ENCODE measurements at places on chromosomes 13 and 19. TPM values are rescaled to one million over a fixed set of nuclear protein-coding genes. Genes with fewer than 3 reads are reported as not detected.

OR10H1 gene
- not detected for total RNA-seq

ELSPBP1 gene
- total RNA-seq = not detected

B3GNT3 gene
- not detected for total RNA-seq

SIAH3 gene
- total RNA-seq = not detected

FXYD3 gene
- total RNA-seq = not detected

RCBTB2 gene
- 9.6 TPM for total RNA-seq

ZNF578 gene
- 6.2 TPM for total RNA-seq

LIM2 gene
- not detected for total RNA-seq

SPINT2 gene
- total RNA-seq = 10.7 TPM

DCLK1 gene
- total RNA-seq = 2.1 TPM

DPF1 gene
- 0.28 TPM for total RNA-seq

FFAR2 gene
- not detected for total RNA-seq

AKAP11 gene
- total RNA-seq = 28.8 TPM

GJB6 gene
- not detected for total RNA-seq

CLEC17A gene
- under 0.01 TPM for total RNA-seq

Measured in regular cardiac myocyte (primary cell).